Cerebellar nuclear complex (tissue), 1 donor: ENCODE measurements at places on chromosomes 3 and 15.

- no peak for DNase-seq
Measured at GRCh38 chr15:64288577-64288976, 67.4 kb downstream of the CSNK1G1 start.

DNA sequence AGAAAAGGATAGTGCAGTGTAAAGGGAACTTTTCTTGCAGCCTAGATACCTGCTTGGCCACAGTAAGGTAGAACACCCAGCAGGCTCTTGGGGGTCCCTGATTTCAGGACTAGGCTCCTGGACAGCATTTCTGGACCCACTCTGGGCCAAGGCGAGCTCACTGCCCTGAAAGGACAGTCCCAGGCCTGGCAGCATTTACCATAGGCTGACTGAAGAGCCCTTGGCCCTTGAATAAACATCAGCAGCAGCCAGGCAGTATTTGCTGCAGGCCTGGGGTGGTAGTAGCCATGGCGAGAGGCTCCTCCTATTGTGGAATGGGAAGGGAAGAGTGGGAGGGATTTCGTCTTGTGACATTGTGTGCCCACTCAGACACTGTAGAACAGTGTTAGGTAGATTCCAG, 529.2 kb downstream of the TUSC7 start:
- DNase-seq: no peak

DNA sequence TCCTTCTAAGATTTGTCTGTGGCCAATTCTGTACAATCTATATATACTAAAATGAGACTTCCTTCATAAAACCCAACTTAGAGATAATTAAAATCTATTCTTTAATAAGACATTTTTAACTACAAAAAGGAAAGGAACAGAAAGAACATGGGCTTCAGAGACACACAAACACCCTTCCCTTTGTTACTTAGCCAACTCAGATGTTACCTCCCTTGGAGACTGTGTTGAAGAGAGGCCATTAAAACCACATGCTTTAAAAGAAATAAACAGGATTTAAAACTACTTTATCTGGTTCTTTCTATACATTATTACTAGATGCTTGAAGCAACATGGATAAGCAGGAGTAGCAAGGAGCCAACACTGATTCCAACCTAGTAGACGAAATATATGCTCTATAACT, 42.0 kb downstream of the LRRFIP2 start:
- DNase-seq: no peak

- no peak for DNase-seq
Measured at GRCh38 chr15:63263519-63263918, 13.9 kb upstream of the APH1B start.

- DNase-seq: no peak
Measured at GRCh38 chr3:124137216-124137615, 145.3 kb upstream of the ROPN1 start.

DNA sequence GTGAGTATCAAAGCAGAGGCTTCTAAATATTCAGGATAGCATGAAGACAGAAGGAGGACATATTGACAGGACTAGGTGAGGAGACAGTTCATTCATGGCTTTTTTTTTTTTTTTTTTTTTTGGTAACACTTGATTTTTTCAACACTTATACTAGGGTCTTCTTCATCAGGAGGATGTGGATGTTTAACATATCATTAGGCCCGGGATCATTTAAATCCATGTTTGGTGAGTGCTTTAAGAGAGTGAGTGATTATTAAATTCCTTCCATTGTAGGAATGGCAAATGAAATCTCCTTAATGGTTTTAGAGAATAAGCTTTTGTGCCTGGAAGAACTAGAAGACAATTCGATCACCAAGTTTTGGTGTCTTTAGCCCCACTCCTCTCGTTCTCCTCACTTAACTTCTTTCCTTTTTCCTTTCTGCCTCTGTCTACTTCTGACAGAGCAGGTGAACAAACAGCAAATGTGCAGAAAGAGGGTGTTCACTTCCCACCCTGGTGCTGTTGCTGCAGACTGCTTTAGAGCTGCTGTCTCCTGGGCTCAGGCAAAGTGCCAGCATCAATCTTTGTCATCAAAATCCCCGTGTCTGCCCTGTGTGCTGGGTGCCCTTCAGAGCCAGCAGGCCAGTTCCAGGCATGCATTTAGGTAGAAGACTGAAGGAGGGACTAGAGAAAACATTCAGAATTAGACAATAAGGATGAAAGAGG, 35.6 kb upstream of the RAB11A start:
- no peak for DNase-seq

- DNase-seq: no peak
Measured at GRCh38 chr3:14475621-14476020, 64.5 kb downstream of the GRIP2 start.
